ENCODE measurements at places on chromosomes 5 and 9.

- DNase-seq: no peak
Measured at GRCh38 chr5:95219411-95219810, 65.5 kb downstream of the MCTP1 start.

- DNase-seq: no peak
Measured at GRCh38 chr9:16213781-16214515, 656.5 kb downstream of the BNC2 start.

DNA sequence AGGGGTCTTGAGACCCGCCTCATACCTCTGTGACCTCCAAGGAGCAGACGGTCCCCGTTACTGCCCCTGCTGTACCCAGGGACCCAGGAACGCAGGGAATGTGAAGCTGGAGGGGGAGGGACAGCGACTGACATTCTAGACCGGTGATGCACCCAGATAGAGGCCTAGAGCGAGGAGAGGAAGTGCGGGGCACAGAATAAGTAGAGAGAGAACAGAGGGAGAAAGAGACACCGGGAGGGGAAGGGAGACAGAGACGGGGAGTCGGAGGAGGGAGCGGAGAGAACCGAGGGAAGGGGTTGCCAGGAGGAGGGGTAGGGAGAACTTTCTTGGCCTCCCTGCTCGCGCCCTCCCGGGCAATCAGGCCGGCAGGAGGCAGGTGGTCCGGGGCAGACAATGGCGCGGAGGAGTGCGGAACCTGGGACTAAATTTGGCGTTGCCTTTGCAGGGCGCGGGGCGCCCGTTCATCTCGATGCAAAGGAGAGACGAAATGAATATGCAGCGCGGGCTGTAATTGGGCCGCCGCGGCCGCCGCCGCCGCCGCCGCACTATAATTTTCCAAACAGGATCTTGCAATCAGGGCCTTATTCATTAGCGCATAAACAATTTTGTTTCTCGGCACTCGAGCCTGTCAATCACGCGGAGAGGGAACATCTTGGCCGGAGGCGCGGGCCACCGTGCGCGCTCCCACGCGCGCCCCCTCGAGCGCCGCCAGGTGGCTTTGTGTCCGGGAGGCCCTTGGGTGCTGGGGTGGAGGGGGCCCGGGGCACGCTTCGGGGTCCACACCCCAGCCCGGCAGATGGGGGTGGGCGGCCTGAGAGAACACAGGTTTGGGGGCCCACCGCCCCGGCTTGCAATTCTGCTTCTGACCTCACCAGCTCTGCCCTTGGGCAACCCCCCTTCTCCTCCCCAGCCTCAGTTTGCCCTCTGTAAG is 33.0 kb downstream of the NDUFA8 start:
- DNase-seq: no peak

DNA sequence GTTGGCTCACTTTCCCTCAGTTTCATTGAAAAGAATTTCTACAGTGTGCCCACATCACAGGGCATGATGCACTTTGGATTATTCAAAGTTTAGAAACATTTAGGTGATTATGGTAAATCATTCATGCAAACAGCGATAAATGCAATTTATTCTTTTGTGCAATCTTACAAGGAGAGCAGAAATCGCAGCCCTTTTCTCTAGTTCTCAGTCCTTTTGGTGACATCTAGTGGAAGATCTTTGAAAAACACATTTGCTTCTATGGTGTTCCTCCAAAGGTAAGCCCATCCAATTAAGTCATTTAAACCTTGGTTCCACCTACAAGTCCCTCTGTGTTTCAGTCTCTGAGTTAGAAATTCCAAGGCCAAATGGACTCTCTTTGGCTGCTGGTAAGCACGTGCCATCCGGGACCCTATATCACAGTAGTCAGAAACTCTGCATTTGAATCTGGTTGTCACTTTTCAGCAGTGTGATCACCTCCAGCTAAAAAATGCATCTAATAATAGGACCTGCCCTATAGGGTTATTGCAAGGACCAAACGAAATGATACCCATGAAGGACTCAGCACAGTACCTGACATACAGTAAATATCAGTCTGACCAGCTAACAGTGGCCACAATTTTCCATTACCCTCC is 66.4 kb downstream of the MACROH2A1 start:
- DNase-seq: no peak

- DNase-seq: no peak
Measured at GRCh38 chr5:142006363-142007236, 6.2 kb downstream of the GNPDA1 start.

GRCh38 chr9:126536841-126537465 is 76.8 kb upstream of the LMX1B start:
- DNase-seq: no peak

All from hippocampal formation (tissue), 2 donors.